Hepatocyte (in vitro differentiated cells): ENCODE measurements at places on chromosomes 6 and 20. TPM values are rescaled to one million over a fixed set of nuclear protein-coding genes. Genes with fewer than 3 reads are reported as not detected.

- no peak for DNase-seq
These were observed 70.2 kb downstream of the BLOC1S5 start for GRCh38 chr6:7993952-7994351.

- no peak for DNase-seq
These were observed 45.4 kb upstream of the AIG1 start for GRCh38 chr6:143015300-143015706.

MTHFD1L gene
- total RNA-seq: 17.1 and 30.8 TPM in 2 replicates

DNA sequence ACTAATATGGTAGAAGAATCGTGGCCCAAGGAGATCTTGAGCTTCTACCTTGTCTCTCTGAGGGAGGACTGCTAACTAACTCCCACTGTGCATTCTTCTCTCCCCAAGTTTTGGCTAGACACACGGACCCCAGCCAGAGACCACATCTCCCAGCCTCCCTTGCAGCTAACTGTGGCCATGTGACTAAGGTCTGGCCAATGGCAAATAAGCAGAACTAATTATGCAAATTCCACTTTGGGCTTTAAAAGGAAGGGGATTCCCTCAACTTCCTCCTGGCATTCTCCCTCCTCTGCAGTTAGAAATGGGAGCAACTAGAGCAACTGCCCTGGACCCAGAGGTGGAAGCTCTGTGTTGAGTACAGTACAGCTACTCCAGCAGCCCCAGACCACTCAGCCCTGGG lies 15.4 kb downstream of the BPIFA2 start:
- DNase-seq: no peak

- DNase-seq: peak; percentile 78
These were observed 303 bp downstream of the MBOAT1 start for GRCh38 chr6:20211941-20212391.

RHAG gene
- not detected in 2 replicates for total RNA-seq

GRCh38 chr6:144730088-144730645 lies 445.0 kb downstream of the UTRN start:
- DNase-seq: no peak
